Adipocyte (in vitro differentiated cells): ENCODE measurements at places on chromosomes 3 and 15.

DNA sequence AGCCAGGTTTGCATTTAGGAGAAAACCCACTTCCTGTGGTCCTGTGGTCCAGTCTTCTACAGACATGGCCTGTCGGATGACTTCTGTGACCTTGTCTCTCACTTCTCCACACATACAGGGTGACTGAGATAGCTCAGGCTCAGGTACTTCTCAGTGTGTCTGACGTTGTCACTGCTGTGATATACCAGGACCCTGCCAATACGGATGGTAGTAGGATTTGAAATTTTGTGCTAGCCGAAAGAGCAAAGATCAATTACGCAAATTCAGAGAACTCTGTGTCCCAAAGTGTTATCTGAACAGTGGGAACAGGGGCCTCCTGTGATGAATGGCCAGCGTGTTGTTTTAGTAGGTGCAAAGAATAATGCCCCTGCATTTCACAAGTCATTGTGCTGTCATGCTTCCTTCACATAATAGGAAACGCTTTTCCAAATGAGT lies 128.9 kb downstream of the MCTP2 start:
- no peak for DNase-seq

DNA sequence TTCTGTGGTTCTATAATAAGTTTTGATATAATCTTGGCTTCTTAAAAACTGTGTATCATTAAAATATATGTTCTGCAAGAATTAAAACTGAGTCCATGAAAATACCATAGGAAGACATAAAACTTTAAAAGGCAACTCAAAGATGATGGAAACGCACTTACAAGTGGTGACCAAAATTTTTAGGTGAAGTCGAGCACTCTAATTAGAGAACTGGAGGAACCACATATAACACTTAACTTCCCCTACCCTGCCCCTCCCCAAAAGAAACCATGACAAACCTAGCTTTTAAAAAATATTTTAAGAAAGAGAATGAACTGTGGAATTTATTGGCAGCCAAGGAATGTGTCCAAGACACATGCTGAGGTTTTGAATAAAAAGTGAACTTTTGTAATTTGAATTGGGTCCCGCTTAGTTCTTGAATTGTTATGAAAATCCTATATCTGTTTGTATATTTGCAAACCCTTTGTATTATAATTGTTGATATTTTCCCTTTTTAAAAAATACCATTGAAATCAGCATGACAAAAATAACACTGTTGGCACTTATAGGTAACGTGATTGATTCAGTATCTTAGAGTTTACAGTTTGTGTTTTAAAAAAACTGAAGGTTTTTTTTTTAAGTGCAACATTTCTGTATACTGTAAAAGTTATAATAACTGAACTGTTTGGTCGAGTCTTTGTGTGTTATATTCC lies 7.7 kb downstream of the NR2F2 start:
- peak; percentile 46 for DNase-seq

GRCh38 chr15:34652726-34653033 lies 69.2 kb upstream of the GOLGA8B start:
- no peak for DNase-seq

- no peak for DNase-seq
Measured at GRCh38 chr15:96695426-96695825, 364.9 kb downstream of the NR2F2 start.
